ENCODE measurements at places on chromosomes 12 and 14.

GRCh38 chr12:22539055-22539454 lies 5.3 kb downstream of the C2CD5 start:
- no peak for DNase-seq

DNA sequence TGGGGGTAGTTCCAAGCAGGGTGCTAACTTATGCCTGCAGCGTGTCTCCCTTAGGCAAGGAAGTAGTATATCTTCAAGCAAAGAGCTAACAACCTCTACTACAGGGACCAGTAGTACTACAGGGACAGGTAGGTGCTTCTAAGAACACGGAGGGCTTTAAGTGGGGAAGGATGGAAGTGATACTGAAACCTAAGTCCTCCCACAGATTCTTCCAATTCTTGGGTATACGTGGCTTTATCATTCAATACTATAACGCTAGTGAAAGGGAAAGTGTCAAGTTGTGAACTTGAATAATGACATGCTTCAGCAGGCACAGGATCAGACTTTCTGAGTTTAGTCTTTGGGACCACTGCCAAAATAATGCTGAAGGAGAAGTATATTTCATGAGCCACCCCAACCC lies 241.7 kb downstream of the CEP128 start:
- no peak for DNase-seq

DNA sequence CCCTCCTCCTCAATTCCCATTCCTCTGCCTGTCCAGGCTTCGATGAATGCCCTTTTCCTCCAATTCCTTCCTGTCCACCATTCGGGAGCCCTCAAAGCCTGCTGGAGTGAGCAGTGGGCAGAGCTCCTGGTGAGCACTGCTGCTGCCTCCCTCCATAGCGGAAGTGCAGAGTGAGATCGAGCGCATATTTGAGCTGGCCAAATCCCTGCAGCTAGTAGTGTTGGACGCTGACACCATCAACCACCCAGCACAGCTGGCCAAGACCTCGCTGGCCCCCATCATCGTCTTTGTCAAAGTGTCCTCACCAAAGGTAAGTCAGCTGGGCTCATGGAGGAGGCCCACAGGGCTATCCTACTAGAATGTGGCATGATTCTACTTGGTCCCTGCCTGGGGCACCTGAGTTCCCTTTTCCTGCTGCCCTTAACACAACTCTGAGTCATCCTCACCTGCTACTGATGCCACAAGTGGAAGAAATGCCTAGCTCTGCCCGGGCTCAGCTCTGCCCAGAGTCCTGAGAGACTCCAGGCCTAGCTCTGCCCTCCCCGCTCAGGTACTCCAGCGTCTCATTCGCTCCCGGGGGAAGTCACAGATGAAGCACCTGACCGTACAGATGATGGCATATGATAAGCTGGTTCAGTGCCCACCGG lies 8.0 kb downstream of the CACNB3 start:
- DNase-seq: no peak

- DNase-seq: no peak
Measured at GRCh38 chr12:57534250-57534649, 11.6 kb downstream of the MBD6 start.

- no peak for DNase-seq
Measured at GRCh38 chr14:54848910-54849309, 53.7 kb downstream of the GCH1 start.

GRCh38 chr12:41932470-41932991 lies 212.1 kb downstream of the GXYLT1 start:
- no peak for DNase-seq

- DNase-seq: no peak
Measured at GRCh38 chr14:105201156-105201924, 20.2 kb upstream of the NUDT14 start.
